ENCODE measurements at places on chromosomes 6 and 20. TPM values are rescaled to one million over a fixed set of nuclear protein-coding genes. Genes with fewer than 3 reads are reported as not detected.

The TFAP2C gene
- not detected for polyA plus RNA-seq

The AAR2 gene
- polyA plus RNA-seq = 41.5 TPM

The PBOV1 gene
- not detected for polyA plus RNA-seq

The FAM217A gene
- polyA plus RNA-seq = 0.16 TPM

The TAPBP gene
- polyA plus RNA-seq = 707 TPM

The SNAP25 gene
- not detected for polyA plus RNA-seq

The HMGCLL1 gene
- polyA plus RNA-seq = not detected

The SLC22A7 gene
- polyA plus RNA-seq = not detected

The SIRPA gene
- not detected for polyA plus RNA-seq

The MCCD1 gene
- polyA plus RNA-seq = not detected

The HCRTR2 gene
- not detected for polyA plus RNA-seq

The AVP gene
- polyA plus RNA-seq = not detected

The ABHD16B gene
- not detected for polyA plus RNA-seq

The MEP1A gene
- not detected for polyA plus RNA-seq

The ELOVL4 gene
- 0.34 TPM for polyA plus RNA-seq

The PTP4A1 gene
- polyA plus RNA-seq = 56.5 TPM

The BPIFA1 gene
- not detected for polyA plus RNA-seq

The SMLR1 gene
- polyA plus RNA-seq = not detected

The ZSWIM1 gene
- 0.55 TPM for polyA plus RNA-seq

The APCDD1L gene
- not detected for polyA plus RNA-seq

The TRIM40 gene
- polyA plus RNA-seq = not detected

The SAPCD1 gene
- polyA plus RNA-seq = not detected

The NOX3 gene
- polyA plus RNA-seq = not detected

The SRMS gene
- polyA plus RNA-seq = not detected

The CD109 gene
- polyA plus RNA-seq = 0.09 TPM

The TCF21 gene
- polyA plus RNA-seq = not detected

The TRDN gene
- polyA plus RNA-seq = not detected

The DNMT3B gene
- polyA plus RNA-seq = 0.32 TPM

The VSX1 gene
- polyA plus RNA-seq = not detected

The GLO1 gene
- 186 TPM for polyA plus RNA-seq

The OLIG3 gene
- not detected for polyA plus RNA-seq

The TMEM217 gene
- 0.32 TPM for polyA plus RNA-seq

The CD24 gene
- polyA plus RNA-seq = not detected

The CD40 gene
- polyA plus RNA-seq = 7.0 TPM

The KIFC1 gene
- not detected for polyA plus RNA-seq

The GLP1R gene
- polyA plus RNA-seq = not detected

The SLC35D3 gene
- polyA plus RNA-seq = not detected

The TPX2 gene
- polyA plus RNA-seq = 3.0 TPM

The OR2B6 gene
- polyA plus RNA-seq = not detected

The DYNLT2 gene
- polyA plus RNA-seq = 0.68 TPM

The GPR63 gene
- polyA plus RNA-seq = not detected

The TDRD6 gene
- polyA plus RNA-seq = not detected

The ZBTB9 gene
- 3.0 TPM for polyA plus RNA-seq
